Left renal cortex interstitium (tissue), 4 donors: ENCODE measurements at places on chromosomes 3 and 15. TPM values are rescaled to one million over a fixed set of nuclear protein-coding genes. Genes with fewer than 3 reads are reported as not detected.

TIMP4 gene
- polyA plus RNA-seq, result 0.42 TPM

PLAAT1 gene
- 3.1 TPM for polyA plus RNA-seq

SLC22A13 gene
- 5.0 TPM for polyA plus RNA-seq

CDC25A gene
- 12.3 TPM for polyA plus RNA-seq

STRC gene
- polyA plus RNA-seq, result 0.38 TPM

NLGN1 gene
- polyA plus RNA-seq, result 3.9 TPM

NEK10 gene
- polyA plus RNA-seq, result 2.3 TPM

FBLN2 gene
- 31.9 TPM for polyA plus RNA-seq

ROPN1 gene
- polyA plus RNA-seq, result 0.12 TPM

LYZL4 gene
- not detected for polyA plus RNA-seq

C3orf70 gene
- polyA plus RNA-seq, result 7.4 TPM

DZIP3 gene
- polyA plus RNA-seq, result 32.3 TPM

VPS39 gene
- polyA plus RNA-seq, result 54.2 TPM

TMEM40 gene
- 2.0 TPM for polyA plus RNA-seq

MYZAP gene
- 5.4 TPM for polyA plus RNA-seq

SLC51B gene
- polyA plus RNA-seq, result 10.7 TPM

SLC6A1 gene
- polyA plus RNA-seq, result 0.78 TPM

RHOV gene
- polyA plus RNA-seq, result 1.6 TPM

NXPE3 gene
- polyA plus RNA-seq, result 5.4 TPM

TUSC7 gene
- not detected for polyA plus RNA-seq

CTNNB1 gene
- 515 TPM for polyA plus RNA-seq

GRCh38 chr3:151804267-151804666, 9.6 kb upstream of the AADAC start:
- DNase-seq, result no peak

- no peak for DNase-seq
Measured at GRCh38 chr3:186477876-186478275, 66.3 kb downstream of the CRYGS start.

GRCh38 chr3:38579141-38579540, 70.3 kb downstream of the SCN5A start:
- DNase-seq, result no peak

GRCh38 chr3:31016196-31016595, 121.7 kb upstream of the GADL1 start:
- DNase-seq, result no peak

GRCh38 chr3:187943677-187944389, 198.6 kb upstream of the BCL6 start:
- DNase-seq, result no peak

DNA sequence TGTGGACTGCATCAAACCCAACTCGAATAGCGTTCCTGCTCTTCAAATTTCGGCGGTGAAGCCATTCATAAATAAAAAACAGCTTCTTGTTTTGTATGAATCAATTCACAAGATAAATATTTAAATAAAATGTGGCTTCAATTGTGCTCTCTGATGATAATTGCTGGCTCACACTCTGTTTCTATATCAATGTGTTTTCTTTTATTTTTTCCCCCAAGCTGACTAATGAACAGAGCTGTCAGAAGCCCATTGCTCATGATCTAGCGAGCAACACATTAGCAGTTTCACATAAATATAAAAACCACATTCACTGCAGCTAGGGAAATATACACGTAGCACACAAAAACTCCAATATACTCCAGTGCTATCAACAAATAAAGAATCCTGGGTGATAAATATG, 45.0 kb upstream of the FOXP1 start:
- DNase-seq, result no peak

DNA sequence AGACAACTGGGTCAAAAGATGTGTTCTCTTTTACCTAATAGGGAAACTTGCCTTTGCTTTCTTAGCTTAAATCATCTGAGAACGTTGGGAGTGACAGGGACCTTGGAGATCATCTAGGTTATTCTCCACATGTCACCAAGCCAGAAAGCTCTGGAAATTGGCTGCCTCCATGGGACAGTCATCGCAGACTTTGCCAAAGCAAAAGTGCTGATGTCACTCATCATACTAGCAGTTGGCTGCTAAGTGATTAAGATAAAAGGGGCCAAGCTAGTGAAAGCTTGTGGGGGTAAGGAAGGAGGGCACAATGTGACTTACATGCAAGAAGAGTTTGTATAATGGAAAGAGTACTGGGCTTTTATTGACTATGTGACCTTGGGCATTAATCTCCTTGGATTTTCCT, 198.0 kb upstream of the PFN2 start:
- DNase-seq, result no peak

- DNase-seq, result no peak
Measured at GRCh38 chr3:4685673-4686345, 192.7 kb downstream of the ITPR1 start.

DNA sequence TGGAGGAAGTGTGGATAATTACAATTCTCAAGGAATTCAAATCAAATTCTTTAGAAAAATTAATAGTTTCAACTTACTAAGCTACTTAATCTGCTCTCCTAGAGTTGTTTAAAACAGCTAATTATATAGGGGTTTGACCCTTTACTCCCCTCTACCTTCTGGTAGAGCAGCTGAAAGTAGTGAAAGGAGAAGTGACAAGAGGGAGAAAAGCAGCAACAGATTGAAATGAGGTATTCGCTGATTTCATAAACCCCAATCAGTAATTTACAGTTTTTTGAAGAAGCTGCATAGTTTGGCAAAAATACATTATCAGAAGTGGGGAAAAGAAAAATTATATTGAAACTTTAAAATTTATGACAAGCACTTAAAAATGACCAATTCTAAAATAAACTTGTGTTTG, 52.8 kb downstream of the ZMAT3 start:
- no peak for DNase-seq

DNA sequence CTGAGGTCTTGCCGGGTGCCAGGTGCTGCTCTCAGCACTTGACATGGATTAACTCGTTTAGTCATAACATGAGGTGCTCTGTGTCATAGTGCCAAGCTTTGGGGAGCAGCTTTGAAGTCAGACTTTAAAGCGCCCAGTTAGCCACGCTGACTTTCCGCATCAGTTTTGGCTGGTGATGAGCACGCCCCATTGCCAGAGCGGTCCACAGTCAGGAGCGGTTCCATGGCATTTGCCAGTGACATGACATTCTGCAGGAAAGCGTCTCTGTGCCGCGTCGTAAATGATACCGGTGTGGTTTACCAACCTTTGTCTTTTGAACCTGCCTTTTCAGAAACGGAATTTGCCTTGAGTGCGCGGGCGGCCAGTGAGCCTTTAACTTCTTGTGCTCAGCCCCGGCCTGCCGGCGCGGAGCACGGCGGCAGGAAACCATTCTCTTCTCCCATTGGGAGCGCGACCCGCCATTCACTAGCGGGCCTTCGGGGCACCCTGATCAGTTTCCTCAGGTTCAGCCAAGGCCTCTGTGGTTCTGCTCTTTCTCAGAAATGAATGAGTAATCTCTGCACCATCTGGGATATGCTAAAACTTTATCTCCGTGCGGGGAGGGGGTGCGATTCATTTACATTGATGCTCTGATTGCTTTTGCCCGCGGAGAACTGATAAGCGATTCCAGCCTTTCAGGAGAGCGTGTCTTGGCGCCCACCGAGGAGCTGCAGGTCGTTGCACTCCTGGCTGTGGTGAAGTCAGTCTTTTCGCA, 1.7 kb upstream of the SLC2A2 start:
- DNase-seq, result peak; percentile 52

- no peak for DNase-seq
Measured at GRCh38 chr3:187667526-187667925, 2.7 kb downstream of the SST start.

- DNase-seq, result no peak
Measured at GRCh38 chr3:172708921-172709773, 1.7 kb downstream of the NCEH1 start.

DNA sequence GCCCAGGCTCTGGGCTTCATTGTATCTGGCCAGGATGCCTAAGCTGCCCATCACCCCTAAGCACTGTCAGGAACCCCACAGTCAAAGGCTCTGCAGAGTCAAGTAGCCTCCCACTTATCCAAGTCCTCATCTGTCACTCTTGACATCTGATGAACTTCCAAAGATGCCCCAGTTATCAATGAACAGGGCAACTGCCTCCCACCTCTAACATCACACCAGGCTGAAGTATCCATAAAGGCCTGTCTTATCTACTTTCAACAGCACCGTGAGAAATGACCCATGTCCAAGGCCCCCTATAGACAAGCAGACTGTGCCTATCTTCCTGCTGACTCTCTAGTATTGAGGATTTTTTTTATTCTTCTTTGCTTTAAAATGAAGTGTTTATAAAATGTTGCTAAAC, 56.4 kb downstream of the TRIM69 start:
- DNase-seq, result no peak

DNA sequence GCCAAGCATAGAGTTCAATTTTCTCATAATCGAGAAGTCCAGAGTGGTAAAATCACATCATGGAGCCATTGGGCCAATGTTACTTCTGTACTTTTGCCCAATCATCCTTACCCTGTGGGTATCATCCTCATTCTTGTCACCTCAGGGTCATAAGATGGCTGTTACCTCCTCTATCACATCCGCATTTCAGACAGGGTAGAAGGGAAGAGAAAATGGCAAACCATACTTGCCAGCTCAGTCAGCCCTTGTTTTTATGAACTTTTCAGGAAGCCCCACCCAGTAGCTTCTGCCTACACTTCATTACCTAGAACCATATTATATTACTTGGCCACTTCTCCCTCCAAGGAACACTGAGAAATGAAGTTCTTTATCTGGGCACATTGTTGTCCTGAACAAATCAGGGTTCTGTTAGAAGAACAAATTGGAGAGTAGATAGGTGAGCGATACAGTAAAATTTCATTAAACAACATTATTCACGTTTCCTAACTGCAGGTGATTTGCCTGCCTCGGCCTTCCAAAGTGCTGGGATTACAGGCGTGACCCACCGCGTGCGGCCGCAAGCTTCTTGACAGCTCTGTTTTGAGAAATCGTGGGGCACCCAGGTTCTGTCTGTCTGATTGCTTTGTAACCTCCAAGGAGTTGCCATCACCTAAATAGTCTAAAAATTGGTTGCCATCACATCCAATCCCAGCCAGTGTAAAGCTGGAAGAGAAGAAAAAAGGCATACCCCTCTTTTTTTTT, 34.5 kb upstream of the RPN1 start:
- no peak for DNase-seq

GRCh38 chr15:82105451-82106215, 59.8 kb upstream of the MEX3B start:
- no peak for DNase-seq

GRCh38 chr3:127821394-127821793, 921 bp downstream of the MGLL start:
- DNase-seq, result no peak

- DNase-seq, result no peak
Measured at GRCh38 chr15:83991163-83991562, 244.4 kb upstream of the GOLGA6L4 start.

- no peak for DNase-seq
Measured at GRCh38 chr3:100245136-100245535, 15.7 kb upstream of the TBC1D23 start.

DNA sequence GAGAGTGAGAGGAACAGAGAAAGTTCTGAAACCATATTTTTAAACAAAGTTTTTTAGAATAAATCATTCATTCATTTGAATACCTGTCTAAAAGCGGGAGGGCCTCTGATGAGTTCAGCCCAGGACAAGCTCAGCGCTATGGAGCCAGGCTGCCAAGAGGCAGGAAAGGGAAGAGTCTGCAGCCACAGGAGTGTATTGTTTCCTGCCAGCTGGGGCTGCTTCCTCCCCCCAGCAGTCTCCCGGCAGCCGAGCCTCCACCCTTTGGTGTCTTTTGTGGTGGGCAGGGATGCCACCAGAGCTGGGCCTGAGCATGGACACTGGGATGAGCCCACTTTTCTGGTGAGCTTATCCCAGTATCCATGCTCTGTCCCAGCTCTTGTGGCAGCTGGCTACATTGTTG, 199.5 kb upstream of the TPRG1 start:
- no peak for DNase-seq

- no peak for DNase-seq
Measured at GRCh38 chr3:38986901-38987300, 64.8 kb downstream of the SCN11A start.

DNA sequence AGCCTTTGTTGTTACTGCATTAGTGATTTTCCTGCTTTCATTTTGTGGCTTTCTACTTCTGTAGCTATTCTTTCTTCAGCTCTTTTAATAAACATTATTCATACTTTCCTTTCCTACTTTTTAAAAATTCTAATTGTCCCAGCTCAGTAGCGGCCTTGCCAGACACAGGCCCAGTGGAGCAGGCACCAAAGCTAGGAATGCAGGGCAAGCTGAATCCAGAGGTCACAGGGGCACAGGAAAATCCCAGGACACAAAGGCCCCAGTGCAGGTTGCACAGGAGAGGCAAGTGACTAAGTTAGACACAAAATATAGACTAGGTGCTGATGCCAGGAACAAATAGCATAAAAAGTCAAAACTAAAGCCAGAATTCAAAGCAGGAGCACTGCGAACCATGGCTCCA, 49.0 kb upstream of the CCDC80 start:
- DNase-seq, result no peak

GRCh38 chr15:79170256-79170664, 79.7 kb upstream of the RASGRF1 start:
- DNase-seq, result no peak

GRCh38 chr3:130707902-130708601, 38.6 kb downstream of the PIK3R4 start:
- no peak for DNase-seq

- DNase-seq, result no peak
Measured at GRCh38 chr15:41692049-41692448, 31.8 kb downstream of the MGA start.

GRCh38 chr3:33915796-33916546, 117.5 kb downstream of the PDCD6IP start:
- DNase-seq, result no peak

DNA sequence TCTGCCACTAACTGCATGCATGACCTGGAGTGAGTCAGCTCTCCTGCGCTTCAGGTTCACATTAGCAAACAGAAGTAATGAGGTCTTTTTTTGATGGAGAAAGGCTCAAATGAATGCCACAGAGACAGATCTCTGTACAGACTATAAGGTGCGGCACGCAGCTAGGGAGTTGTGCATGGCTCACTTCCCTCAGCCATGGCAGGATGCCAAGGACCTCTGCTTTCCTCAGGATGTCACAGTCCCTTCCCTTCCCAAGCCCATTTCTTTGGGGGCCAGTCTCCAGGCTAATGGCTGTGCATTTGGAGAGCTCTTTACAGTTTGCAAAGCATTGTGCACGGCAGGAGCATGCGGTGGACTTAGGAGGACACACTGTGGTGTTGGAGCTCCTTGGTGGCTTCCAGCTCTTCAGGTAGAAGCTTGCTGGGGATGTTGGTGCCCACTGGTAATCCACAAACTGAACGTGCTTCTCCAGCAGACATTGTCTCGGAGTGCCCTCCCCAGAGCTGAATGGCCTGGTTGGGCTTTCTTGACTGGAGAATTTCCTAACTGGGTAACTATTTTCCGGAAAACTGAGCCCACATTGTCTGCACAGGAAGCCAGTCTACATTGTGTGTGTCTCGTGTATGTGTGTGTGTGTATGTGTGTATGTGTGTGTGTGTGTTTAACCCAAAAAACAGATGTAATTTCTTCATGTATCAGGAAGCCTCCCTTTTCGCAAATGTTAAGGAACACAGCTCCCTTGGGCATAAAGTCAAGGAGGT, 172.5 kb upstream of the TLE3 start:
- DNase-seq, result no peak

GRCh38 chr3:174949523-174949922, 90.4 kb downstream of the NAALADL2 start:
- DNase-seq, result no peak

- DNase-seq, result no peak
Measured at GRCh38 chr3:19543212-19543841, 390.7 kb downstream of the EFHB start.
